ENCODE measurements at places on chromosomes 4 and X. TPM values are rescaled to one million over a fixed set of nuclear protein-coding genes. Genes with fewer than 3 reads are reported as not detected.

GRCh38 chr4:69957209-69957608, 8.3 kb downstream of the CSN2 start:
- no peak overlapping the region for H3K4me3 ChIP-seq
- no peaks in the 10 kb centered on the region for H3K4me1 ChIP-seq
- no peak for DNase-seq
- H3K27ac ChIP-seq: no peak overlapping the region
- no peaks in the 10 kb centered on the region for H3K36me3 ChIP-seq
- H3K27me3 ChIP-seq: no peaks in the 10 kb centered on the region

DNA sequence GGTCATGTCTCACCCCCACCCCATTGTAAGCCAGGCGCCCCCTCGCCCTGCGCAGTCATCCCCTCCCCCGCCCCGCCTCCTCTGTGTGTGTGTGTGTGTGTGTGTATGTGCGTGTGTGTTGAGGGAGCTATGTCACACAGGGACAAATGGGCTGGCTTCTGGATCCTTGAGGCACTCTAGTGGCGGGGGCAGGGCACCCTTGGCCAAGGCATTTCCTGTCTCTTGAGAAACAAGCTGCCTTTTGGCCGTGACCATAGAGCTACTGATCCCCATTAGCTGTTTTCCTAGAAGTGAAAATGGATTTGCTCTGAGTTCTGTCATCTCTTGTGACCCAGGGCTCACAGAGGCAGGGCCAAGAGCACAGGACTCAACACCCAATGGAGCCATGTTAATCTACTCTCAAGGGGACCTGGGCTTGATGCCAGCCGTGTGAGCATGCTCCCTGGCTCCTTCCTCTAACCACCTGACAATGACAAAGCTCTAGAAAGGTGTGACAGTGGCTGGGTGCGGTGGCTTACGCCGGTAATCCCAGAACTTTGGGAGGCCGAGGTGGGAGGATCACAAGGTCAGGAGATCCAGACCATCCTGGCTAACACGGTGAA, 162.5 kb upstream of the BCOR start:
- no peak overlapping the region for H3K27ac ChIP-seq
- H3K4me1 ChIP-seq: no peaks in the 10 kb centered on the region
- H3K36me3 ChIP-seq: no peaks in the 10 kb centered on the region
- DNase-seq: no peak
- no peak overlapping the region for H3K4me3 ChIP-seq

- H3K36me3 ChIP-seq: no peaks in the 10 kb centered on the region
- no peak overlapping the region for H3K27ac ChIP-seq
- no peaks in the 10 kb centered on the region for H3K4me1 ChIP-seq
- no peaks in the 10 kb centered on the region for H3K27me3 ChIP-seq
- no peak for DNase-seq
Observed at GRCh38 chr4:177127658-177128057, 182.0 kb upstream of the NEIL3 start.

DNA sequence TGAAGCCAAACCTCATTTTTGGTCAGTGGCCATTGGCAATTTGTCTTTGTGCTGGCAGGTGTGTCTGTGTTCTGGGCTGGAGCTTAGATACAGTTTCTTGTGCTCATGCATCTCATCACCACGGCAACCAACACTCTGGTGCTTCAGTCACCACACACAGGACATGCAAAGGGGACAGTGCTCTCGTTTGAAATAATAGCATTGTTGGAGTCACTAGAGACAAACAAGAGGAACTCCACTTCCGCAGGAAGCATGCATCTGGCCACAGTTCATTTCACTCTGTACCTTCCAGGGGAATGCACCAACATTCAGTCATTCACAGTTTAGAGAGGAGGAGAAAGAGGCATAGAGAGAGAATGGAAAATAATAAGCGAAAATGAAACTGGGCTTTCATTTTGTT, 267.4 kb downstream of the ANK2 start:
- H3K27ac ChIP-seq: no peak overlapping the region
- H3K27me3 ChIP-seq: no peaks in the 10 kb centered on the region
- peaks cover 30% of the 10 kb centered on the region for H3K36me3 ChIP-seq
- no peaks in the 10 kb centered on the region for H3K4me1 ChIP-seq

DNA sequence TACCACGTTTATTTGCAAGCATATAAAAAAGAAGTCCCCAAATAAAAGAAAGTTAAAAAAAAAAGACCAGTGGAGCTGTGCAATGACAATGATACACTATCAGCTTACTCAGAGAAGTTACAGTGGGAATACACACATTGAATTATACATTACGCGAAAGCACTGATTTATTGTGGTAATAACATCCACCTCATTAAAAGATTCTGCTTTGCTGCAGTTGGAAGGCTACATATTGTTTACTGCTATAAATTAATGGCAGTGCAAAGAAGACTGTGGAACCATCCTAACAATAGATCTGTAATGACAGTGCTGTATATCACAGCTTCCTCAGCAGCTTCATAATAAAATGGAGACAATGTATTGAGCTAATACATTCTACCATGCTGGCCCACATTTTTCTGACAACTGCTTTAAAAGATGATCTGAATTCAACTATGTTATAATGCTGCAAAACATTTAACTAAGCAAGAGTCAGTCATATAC, 142.5 kb upstream of the MAB21L2 start:
- no peaks in the 10 kb centered on the region for H3K36me3 ChIP-seq
- no peak overlapping the region for H3K4me3 ChIP-seq
- no peaks in the 10 kb centered on the region for H3K27me3 ChIP-seq
- no peak for DNase-seq

DNA sequence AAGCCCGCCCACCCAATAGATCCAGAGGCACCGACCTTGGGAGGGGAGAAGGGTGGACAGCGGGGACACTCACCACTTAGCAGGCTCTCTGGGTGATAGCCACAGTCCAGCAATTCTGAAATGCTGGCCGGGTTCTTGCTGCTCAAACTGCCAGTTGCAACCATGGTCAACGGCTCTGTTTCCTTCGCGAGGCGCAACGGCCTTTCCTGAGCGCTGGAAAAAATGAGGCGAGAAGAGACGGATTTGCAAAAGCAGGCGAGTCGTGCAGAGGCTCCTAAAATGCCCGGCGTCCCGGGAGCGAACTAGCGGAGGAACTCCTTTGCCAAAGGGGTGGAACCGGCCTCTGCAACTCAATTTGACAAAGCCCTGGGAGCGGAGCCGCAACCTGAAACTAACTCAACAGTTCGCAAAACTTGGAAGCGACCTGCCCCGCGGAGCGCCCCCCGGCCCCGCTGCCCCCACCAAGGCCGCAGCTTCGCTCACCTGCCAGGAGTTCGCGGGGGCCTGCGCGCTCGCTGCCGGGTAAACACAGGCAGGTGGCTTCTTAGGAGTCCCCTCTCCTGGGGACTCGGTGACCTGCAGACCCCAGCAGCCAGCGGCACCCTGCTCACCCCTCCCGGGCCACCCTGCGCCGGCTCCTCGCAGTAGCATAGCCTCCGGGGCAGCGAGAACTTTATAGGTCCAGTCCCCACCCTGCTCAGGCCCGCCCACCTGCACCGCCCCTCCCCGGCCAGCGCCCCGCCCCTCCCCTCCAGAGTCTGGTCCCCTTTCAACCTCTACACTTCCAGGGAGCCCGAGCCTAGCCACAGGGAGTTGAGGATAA, at the start of gene DDIT4L:
Gene DDIT4L (minus strand): TSS at position 649 of the 823 bp plus-strand sequence. CDS start 485 bp downstream, at position 164.
- peak within 1 kb of the TSS; percentile 97 for H3K27ac ChIP-seq
- H3K4me3 ChIP-seq: peak within 1 kb of the TSS; percentile 79
- no peaks in the 10 kb centered on the region for H3K27me3 ChIP-seq
- H3K4me1 ChIP-seq: peaks cover 15% of the 10 kb centered on the region

- peak overlapping the region; percentile 15 for H3K27ac ChIP-seq
- H3K4me3 ChIP-seq: no peak overlapping the region
- no peaks in the 10 kb centered on the region for H3K36me3 ChIP-seq
- H3K27me3 ChIP-seq: no peaks in the 10 kb centered on the region
- no peaks in the 10 kb centered on the region for H3K4me1 ChIP-seq
Observed at GRCh38 chr4:10063544-10064300, 42.4 kb upstream of the SLC2A9 start.

DNA sequence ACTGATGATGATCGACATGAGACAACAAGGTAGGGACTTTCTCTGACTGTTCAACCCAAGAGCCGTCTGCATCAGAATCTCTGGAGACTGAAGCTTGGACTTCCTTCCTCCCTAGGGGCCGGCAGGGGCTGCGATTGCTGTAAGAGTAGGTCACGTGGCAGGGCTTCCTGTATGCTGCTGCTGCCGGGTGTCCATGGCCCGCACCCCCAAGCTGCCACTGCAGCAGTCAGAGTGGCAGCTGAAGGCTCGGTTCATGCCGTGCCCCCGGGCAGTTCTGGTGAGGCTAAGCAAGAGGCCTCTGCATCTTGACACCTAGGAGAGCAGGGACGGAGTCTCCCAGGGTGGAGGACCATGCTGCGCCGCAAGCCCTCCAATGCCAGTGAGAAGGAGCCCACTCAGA, at the start of gene SASH3:
Gene SASH3 (plus strand): TSS at position 203 of the 400 bp plus-strand sequence. CDS start 149 bp downstream, at position 352.
- no peak within 1 kb of the TSS for H3K4me3 ChIP-seq
- peak; percentile 19 for DNase-seq
- H3K27ac ChIP-seq: no peak within 1 kb of the TSS
- no peaks in the 10 kb centered on the region for H3K4me1 ChIP-seq
- no peaks in the 10 kb centered on the region for H3K27me3 ChIP-seq
- no peaks in the 10 kb centered on the region for H3K36me3 ChIP-seq

DNA sequence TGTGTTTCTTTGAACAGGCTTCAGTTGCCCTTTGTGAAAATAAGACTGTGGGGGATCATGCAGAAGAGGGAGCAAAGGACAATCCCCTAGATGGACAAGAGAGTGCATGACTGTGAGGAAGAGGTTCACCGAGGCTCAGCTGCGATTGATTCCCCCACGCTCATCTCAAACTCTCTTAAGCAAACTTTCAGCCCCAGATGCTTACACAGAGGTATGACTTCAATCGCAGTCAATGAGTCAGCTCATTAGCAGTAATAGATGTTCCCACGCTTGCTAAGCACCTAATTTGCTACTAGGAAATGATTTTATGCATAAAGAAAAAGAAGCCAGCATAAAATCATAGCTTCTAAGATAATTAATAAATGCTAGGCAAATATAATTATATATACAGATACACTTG, 2256.1 kb upstream of the AGA start:
- H3K4me1 ChIP-seq: no peaks in the 10 kb centered on the region
- H3K4me3 ChIP-seq: no peak overlapping the region
- H3K27me3 ChIP-seq: no peaks in the 10 kb centered on the region

Gene NKAP
- 3.8 TPM for total RNA-seq

Gene FAM114A1
- total RNA-seq: 24.6 TPM

Gene LEF1
- total RNA-seq: not detected

All from gastrocnemius medialis (tissue), 4 donors.